Fibroblast of the aortic adventitia (primary cell): ENCODE measurements at places on chromosomes 16 and 17.

DNA sequence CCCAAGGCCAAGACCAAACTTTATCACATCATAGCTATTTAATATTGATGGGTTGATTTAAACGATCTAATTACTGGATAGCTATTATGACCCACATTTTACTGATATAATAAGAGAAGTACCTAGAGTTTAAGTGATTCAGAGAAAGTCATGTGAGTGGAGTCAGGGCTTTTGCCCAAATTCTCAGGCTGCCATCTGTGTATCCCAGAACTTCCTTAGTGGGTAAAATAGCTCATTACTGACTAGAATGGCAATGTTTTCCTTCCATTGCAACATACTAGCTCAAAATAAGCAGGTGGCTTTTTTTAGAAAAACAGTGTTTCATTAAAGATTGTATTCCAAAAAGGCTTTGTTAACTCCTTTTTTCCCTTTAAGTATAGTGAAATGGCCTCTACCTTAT is 113.9 kb upstream of the MAF start:
- peak; percentile 11 for DNase-seq

- DNase-seq, result no peak
Measured at GRCh38 chr17:80944326-80944725, 47.3 kb upstream of the CHMP6 start.

DNA sequence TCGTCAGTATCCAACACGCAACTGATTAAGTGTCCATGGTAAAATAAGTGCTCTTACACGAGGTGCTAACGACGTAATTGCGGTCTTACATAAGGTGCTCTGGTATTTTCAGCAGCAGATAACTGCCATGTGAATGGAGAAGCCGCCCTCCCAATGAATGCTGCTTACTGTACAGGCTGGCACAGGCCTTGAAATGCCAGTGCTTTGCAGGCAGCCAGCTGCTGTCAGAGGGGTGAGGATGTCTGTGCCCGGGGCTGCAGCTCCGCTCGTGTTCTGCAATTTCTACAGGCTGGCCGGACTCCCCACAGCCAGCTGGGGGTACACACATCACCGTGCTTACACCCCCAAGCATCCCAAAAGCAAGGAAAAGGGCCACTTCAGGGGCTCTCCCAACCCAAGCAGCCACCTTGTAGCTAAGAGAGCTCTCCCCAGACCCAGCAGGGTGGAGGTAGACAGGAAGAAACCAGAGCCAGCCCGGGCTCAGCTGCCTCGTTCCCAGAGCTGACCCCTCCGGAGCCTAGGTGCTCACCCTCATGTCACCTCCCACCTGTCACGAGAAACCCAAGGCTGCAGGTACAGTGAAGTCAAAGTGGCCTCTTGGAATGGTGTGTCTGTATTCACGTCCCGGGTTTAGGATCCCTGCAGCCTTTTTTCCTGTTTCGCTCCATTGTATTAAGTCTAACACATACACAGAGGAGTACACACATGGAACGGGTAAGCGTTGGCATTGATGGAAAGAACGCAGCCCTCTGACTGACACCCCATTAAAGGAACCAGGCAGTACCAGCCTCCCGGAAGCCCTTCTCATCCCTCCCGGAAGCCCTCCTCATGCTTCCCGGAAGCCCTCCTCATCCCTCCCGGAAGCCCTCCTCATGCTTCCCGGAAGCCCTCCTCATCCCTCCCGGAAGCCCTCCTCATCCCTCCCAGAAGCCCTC is 27.2 kb upstream of the RPH3AL start:
- DNase-seq, result no peak

DNA sequence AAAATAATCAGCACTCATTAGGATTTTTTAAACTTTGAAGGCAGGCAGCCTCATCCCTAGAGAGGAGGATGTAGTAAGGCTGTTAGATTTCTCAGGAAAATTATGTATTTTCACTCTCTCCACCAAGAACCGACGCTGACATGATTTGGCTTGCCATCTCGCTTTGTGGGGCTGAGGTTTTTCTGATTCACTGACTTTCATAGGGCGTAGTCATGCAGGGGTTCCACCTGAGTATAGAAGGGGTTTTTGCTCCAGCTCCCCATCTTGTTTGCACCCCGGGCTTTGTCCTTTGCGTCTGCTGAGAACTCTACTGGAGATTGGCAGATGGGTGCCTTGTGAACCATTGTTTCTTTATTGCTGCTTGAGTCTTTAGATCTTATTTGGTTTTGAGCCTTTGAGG is 20.2 kb downstream of the TOM1L1 start:
- DNase-seq, result no peak

DNA sequence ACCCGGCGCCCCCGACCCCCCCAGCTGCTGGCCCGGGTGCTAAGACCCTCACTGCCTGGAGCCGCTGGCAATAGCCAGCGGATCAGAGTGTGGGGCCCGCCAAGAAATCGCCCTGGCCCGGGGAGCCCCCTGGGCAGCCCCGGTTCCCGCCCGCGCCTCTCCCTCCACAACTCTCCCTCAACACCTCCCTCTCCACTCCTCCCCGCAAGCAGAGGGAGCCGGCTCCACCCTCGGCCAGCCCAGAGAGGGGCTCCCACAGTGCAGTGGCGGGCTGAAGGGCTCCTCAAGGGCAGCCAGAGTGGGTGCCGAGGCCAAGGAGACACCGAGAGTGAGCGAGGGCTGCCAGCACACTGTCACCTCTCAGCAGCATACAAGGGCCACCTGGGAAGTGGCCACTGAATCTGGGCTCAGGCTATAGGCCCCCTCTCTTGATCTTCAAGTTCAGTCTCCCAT is 385.5 kb downstream of the SEC14L1 start:
- no peak for DNase-seq

DNA sequence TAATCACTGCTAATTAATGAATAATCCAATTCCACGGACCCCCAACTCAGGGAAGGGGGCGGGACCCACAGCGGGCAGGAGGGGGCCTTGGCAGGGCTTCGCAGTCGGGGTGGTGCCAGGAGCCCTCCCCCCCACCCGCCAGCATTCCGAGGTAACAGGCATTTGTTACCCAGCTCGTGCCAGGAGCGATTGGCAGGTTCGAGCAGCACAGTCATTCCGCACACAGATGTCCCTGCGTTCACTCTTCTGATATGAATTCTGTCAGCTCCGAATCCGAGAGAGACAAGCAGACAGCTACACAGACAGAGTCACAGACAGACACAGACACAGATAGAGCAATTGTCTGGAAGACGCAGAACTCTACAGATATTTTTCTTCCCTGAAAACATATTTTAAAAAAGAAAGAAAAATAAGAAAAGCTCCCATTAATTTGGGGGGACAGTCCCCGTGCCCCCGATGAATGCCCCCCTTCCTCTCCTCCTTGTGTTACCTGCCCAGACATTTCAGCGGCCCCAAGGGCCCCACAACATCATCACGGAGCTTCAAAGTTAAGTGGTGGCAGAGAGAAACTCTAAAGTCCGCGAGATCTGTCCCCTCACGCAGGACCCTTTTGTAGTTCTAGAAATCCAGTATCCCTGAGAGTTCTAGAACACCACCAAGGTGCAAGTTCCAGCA is 10.2 kb downstream of the NEUROD2 start:
- DNase-seq, result no peak

DNA sequence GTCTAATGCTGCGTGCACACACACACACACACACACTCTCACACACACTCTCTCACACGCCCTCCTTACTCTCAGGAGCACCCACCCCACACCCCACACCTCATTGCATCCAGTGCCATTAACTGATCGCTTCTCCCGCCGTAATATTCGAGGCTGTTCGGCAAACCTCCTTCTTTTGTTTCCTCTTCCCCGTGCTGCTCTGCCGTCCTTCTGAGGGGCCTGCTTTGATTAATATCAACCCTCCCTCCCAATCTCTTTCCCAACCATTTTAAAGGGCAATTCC is 156.2 kb upstream of the TNRC6C start:
- no peak for DNase-seq

DNA sequence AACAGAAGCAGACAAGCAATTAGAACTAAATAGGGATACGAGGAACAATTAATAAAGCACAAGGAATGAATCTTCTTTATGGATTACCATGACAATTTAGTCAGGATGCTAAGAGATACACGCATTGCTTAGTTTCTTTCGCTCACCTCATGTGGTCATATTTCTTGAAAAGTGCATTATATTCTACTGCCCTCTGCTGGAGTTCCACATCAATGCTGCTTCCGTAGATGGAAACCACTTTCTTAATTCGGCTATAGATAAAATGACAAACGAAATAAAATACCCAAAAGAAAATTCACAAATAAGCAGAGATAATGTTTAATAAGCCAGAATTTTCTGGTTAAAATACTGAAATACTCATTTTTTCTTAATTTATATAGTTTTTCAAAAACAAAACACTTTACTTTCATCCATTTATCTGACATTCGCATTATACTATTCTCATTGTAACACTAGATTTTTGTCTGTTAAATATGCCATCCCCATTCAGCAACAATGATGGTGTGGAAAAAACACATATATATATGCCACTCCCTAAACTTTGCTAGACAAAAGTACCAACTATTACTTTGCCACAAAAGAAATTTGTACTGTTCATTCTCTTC is 22.0 kb upstream of the PHLPP2 start:
- peak; percentile 60 for DNase-seq

DNA sequence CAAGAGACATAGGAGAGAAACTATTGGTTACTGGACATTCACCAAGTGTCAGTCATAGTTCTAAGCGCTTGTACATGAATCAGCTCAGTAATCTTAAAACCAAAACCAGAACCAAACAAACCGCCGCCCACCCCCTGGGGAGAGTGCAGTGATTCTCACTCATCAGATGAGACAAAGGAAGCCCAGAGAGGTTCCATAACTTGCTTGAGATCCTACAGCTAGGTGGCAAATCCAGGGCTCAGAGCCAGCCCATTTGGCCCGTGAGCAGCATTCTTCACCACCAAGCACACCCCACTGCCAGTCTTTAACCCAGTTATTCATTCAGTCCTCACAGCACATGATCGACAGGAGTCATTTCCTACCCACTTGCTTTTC is 37.2 kb upstream of the RGS9 start:
- DNase-seq, result peak; percentile 85

DNA sequence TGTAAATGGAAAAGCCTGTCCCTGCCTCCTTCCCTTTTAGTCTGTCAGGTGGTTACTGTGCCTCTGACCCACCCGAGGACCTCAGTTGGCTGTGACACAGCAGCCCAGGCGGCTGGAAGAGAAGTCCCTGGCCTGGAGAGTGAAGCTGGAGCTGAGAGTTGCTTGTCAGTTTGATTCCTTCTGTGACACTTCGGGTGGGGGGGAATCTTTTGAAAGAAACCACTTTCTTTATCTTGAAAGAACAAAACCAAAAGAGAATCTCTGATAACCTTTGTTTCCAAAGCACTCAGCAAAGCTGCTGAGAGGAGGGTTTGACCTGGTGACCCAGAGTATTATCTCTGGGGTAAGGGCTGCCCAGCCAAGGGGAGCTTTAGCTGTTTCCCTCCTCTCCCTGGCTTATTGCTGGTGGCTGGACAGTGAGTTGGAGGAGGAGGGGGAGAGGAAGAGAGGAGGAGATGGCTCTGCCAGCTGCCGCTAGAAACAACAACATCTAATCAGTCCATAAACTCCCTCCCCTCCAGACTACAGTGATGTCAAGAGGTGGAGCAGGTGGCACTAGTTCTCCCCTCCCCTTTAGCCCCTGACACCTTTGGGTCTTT is 34.0 kb downstream of the YPEL2 start:
- no peak for DNase-seq

DNA sequence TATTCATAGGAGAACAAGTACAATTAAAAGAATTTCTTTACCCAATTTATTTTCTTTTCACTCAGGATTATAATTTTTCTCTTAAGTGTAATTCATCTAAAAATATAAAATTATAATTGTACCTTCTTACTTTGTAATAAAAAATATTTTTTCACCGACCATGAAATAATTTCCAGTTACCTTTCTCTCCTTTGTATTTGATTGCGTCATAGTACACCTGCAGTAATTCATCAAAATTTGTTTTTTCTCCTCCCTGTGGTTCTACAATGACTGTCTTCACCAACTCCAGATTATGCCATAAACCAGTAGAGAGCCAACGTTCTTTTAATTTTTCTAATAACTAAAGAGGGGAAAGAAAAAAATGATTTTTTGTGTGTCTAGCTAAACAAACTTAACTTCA is 119.1 kb downstream of the BRIP1 start:
- no peak for DNase-seq

DNA sequence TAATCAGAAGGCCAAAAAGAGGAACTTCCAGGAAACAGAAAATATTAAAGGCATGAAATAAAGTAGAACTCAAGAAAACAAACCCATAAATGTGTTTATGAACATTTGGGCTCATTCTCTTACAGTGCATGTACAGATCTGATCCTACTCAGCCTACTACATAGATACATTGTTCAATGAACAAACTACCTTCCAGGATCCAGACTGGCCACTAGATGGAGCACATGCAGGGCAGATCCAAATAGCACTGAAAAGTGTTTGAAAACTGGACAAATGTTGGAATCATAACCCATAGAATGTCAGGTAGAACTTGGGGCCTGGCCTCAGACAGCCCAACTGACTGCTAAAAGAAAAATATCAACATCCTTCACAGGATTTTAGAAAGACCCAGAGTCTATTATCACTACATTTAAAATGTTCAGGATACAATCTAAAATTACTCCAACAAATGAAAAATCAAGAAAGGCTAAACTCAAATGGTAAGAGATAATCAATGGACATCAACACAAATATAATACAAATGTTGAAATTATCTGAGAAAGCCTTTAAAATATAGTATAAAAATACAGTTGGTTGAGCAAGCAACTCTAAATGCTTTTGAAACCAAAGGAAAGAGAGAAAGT is 122.4 kb upstream of the NUDT7 start:
- peak; percentile 63 for DNase-seq

GRCh38 chr17:9465210-9465921 is 110.3 kb downstream of the STX8 start:
- peak; percentile 78 for DNase-seq

DNA sequence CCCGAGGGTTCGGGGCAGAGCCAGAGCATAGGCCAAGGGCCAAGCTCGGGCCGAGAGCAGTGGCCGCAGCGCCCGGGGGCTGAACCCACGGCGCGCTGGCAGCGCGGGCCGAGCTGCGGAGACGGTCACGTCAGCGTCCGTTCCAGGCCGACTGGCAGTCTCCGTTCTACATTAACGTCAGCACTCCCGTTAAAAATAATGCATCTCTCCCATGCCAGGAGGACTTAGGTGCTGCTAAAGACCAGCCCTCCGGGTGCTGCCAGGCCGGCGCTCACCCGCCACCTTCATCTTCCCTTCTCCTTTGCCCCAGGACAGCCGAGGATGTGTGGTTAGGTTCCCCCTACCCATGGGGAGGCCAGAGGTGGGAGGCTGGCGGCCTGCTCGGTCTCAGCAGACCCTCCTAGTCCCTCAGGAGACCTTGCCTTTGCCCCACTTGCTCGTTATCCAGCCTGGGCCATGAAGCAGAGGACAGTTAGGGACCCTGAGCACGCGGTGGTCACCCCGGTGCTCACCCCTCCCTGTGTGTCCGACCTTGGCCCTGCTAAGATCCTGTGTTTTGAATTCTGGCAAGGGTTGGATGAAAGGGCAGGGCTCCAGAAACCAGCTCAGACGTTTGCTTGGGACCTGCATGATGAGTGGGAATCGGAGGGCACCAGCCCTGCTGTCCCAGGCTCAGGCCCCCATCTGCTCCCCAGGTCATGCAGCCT is 572 bp downstream of the MPG start:
- peak; percentile 69 for DNase-seq

- DNase-seq, result no peak
Measured at GRCh38 chr17:17056156-17056539, 13.9 kb downstream of the MPRIP start.
